ENCODE measurements at places on chromosomes 12 and 14.

GRCh38 chr12:109879351-109880042, 844 bp downstream of the GLTP start:
- DNase-seq = peak; percentile 24

DNA sequence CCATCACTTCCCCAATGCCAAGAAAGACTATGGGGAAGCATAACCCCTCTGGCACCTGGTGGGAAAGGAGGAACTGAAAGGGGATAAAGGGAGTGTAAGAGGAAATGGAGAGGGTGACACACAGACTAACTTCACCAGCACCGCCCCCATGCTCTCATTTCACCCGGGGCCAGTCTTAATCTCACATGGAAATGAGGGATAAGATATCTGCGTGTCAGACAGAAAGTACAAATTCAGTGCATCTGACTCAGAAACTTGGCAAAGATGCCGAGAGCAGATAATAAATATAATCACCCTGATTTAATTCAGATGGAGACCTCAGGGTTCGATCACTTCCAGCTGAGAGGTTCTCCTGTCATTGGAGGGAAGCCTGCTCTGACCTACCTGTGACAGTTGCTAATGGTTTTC, 191.6 kb downstream of the DUSP6 start:
- peak; percentile 57 for DNase-seq

- no peak for DNase-seq
These were observed 60.5 kb downstream of the NUMB start for GRCh38 chr14:73397810-73398209.

DNA sequence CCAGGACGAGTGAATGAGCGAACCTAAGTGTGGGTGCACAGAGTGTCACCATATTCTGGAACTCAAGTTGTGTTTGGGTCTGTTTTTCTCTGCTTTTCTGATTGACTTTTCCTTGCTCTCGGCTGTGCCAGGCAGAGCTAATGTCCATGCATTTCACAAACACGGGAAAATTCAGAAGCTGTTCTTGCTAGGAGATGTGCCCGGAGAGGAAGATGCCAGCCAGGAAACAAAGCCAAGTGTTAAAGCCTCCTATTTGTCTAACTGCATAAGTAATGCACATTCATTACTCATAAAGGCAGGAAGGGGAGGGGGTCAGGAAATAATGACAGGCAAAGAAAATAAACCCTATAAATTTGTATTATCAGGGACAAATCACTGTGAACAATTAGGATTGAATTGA, 250.4 kb upstream of the SFSWAP start:
- DNase-seq = no peak

GRCh38 chr14:105018414-105018813, 2.5 kb downstream of the CDCA4 start:
- DNase-seq = no peak

GRCh38 chr12:52634266-52635056, 16.1 kb upstream of the KRT73 start:
- peak; percentile 82 for DNase-seq

- peak; percentile 38 for DNase-seq
These were observed 21.6 kb downstream of the TMTC2 start for GRCh38 chr12:82708061-82708879.

DNA sequence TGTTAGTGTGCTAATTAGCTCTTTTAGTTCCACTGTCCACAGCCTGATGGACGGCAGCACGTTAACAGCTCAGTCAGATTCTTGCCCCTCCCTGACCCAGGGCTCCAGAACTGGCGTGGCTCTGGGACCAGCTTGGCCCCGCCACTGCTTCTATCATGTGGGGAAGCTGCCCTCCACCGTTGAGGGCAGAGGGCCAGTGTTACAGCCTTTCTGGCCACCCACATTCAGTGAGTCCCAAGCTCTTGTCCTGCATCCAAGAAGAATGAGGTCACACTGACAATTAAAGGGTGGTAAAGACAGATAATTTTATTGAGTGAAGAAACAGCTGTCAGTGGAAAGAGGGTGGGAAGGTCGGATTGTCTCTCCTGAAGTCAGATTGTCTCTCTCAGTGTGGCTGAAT, 36.9 kb downstream of the BCL2L14 start:
- DNase-seq = no peak

DNA sequence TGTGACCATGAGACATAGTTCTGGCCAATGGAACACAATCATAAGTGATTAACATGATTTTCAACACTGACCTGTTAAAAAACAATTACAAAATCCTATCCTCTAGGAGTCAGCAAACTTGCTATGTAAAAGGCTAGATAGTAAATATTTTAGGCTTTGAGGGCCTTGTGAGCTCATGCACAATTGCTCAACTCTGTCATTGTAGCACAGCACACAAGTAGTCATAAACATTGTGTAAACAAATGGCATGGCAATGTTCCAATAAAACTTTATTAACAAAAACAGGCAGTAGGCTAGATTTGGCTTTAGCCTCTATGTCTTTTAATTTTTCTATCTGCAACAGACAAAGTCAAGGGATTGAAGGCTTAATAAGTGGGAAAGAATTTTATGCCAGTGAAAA, 350.7 kb downstream of the C12orf50 start:
- DNase-seq = no peak

GRCh38 chr12:57106021-57106708, 5.0 kb downstream of the STAT6 start:
- DNase-seq = no peak

GRCh38 chr12:123085066-123085465, 65.8 kb downstream of the PITPNM2 start:
- DNase-seq = no peak

- DNase-seq = no peak
These were observed 55.4 kb downstream of the ASCL1 start for GRCh38 chr12:103012884-103013283.

DNA sequence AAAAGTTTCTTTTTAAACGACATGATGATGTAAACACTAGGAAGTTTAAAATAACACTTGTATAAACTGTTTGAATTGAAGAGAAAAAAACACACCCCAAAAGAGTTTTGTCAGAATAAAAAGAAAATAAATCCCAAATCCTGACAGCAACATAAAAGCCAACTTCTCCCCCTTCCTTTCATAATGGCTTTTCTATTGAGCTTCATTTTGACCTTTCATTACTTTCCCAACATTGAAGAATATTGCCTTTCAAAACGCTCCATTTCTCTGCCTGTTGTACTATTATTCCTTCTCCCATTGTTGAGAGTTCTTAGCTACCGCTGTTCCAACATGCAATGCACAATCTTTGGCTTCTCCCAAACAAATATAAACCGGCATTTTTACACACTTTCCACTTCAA, 448.5 kb downstream of the BCAT1 start:
- DNase-seq = no peak

DNA sequence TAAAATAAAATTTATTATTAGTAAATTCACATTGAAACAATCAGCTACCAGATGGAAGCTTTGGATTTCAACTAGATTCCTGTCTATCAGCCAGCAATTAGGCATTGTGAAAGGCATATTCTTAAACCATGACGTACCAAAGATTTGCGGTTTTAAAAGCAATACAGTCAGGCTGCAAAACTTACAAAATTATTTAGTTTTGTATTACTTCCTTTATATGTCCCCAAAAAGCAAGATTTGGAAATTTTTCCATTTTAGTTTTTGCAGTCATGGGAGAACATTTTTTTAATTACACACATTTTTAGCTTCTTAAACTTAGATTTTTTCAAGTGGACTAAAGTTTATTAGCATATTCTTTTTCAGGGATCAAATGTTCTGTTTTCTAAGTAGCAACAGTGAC, 225.0 kb upstream of the KITLG start:
- DNase-seq = no peak

- DNase-seq = no peak
These were observed 120.2 kb downstream of the SAMD4A start for GRCh38 chr14:54686871-54687749.

- DNase-seq = no peak
These were observed 13.3 kb downstream of the TSPAN9 start for GRCh38 chr12:3090240-3091037.

DNA sequence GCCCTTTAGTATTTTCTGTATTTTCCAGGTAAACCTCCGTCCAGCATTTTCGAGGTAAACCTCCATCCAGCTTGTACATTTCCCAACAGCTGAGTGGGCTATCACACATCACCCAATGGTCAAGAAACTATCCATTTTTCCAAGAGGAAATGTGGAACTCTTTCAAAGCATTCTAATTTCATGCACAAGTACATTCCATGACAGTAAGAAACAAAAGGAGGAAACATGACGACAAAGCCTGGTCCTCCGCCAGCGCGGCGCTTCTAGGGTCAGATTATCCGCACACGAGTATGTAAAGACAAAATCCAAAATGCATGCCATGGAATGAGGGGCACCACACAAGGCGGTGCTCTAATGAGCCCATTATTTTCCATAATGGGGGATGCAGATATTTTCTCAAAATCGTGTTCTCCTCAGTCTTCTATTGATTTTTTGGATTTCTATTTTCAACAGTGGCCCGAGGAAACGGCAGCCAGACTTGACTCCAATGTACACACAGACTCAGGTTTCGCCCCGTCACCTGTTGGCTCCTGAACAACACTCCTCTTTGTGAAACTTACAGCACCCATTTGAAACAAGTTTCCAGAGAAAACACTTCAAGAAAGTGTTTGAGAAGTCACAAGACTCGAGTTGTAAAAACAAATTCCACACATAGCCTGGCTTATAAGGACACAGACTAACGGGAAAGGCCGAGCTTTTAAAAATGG, 107.4 kb downstream of the PRICKLE1 start:
- DNase-seq = peak; percentile 73

DNA sequence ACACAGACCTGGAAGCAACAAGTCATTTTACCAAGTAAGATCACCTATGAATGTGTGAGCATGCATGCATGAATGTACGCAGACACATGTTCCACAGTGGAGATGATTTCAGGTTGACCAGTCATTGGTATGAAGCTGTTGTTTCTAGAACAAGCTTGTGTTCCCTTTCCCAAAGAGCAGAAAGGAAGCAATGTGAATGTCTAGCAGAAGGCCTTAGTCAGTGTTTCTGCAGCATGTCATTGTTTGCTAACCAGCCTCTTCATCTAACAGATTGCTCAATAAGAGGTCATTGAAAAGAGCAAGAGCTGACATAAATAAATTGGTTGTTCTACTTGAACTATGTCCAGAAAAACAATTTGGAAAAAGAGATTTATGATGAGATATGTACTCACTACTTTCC, 191.4 kb downstream of the PLCZ1 start:
- DNase-seq = no peak

DNA sequence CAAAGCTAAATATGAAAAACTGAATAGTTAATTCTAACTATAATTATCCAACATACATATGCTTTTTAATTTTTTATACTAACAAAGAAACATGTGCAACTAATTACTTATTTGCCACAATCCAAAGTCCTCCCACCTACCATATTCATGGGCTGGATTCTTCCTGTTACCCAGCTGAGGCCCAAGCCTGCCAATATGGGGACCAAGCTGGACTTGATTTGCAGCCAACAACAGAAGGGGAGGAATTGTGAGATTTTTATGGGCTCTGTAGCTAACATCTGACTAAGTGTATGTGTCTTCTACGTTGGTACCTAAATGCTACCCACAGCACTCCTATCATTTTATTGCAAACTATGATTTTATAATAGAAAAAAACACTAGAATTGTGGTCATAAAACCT, 13.1 kb upstream of the ANKS1B start:
- DNase-seq = no peak

GRCh38 chr14:96559571-96559970, 57.4 kb downstream of the PAPOLA start:
- no peak for DNase-seq

DNA sequence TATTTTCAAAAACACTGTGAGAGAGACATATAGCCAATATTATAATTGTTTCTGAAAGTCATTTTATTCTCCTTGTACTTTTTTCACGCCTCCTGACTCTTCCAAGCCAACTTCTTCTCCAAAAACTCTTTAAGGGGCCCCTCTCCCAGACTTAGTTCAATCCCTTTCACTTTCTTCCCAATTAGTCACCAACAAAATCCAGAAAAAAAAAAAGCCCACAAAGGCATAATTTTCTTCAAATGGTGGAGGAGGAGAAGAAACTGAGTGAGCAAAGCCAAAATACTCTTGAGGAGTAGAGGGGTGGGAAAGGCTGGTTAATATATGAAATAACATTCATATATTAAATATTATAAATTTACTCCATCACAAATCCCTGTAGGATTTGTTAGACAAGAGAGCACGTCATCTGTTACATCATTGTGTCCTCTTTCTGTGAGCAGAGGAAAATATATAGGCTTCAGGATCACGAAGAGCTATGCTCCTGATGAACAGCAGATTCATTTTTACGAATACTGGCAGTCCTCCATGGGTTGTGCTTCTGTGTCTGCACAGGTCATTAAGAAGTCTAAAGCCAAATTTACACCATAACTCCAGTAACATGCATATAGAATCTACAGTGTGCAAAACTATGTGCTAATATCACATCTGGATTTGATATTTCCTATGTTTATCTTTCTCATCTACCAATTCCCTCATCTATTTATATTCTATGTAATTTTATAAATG, 25.9 kb upstream of the NID2 start:
- no peak for DNase-seq

DNA sequence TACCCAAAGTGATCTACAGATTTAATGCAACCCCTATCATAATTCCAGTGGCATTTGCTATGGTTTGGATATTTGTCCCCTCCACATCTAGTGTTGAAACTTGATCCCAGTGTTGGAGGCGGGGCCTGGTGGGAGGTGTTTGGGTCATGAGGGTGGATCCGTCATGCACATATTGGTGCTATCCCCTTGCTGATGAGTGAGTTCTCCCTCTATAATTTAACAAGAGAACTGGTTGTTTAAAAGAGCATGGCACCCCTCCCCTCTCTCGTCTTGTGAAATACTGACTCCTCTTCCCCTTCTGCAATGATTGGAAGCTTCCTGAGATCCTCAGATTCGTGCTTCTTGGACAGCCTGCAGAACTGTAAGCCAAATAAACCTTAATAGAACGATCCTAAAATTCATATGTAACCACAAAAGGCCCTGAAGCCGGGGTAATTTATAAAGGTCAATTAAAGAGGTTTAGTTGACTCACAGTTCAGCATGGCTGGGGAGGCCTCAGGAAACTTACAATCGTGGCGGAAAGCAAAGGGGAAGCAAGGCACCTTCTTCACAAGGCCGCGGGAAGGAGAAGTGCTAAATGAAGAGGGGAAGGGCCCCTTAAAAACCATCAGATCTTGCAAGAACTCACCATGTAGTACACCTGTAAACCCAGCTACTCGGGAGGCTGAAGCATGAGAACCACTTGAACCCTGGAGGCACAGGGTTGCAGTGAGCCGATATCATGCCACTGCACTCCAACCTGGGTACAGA, 41.2 kb downstream of the SLC39A9 start:
- no peak for DNase-seq

- no peak for DNase-seq
These were observed 15.9 kb downstream of the PACS2 start for GRCh38 chr14:105330491-105330895.

DNA sequence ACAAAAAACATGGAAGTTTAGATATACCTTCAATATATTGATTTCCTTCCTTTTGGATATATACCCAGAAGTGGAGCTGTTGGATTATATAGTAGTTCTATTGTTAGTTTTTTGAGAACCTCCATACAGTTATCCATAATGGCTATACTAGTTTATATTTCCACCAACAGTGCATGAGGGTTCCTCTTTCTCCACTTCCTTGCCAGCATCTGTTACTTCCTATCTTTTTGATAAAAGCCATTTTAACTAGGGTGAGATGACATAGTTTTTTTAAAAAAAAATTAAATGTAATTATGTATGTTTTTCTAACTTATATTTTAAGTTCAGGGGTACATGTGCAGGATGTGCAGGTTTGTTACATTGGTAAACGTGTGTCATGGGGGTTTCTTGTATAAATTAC, 10.0 kb upstream of the SLC38A4 start:
- DNase-seq = no peak

GRCh38 chr12:104809706-104810385, 148.2 kb downstream of the SLC41A2 start:
- DNase-seq = no peak
